ENCODE measurements at places on chromosomes 11 and 22.
A peak's percentile ranks its signal among the peaks of the same experiment; 100 is the strongest.

GRCh38 chr22:45127866-45128265 lies 35.9 kb upstream of the NUP50 start:
- DNase-seq = no peak

- no peak for DNase-seq
Observed at GRCh38 chr11:120704256-120704750, 192.8 kb downstream of the GRIK4 start.

DNA sequence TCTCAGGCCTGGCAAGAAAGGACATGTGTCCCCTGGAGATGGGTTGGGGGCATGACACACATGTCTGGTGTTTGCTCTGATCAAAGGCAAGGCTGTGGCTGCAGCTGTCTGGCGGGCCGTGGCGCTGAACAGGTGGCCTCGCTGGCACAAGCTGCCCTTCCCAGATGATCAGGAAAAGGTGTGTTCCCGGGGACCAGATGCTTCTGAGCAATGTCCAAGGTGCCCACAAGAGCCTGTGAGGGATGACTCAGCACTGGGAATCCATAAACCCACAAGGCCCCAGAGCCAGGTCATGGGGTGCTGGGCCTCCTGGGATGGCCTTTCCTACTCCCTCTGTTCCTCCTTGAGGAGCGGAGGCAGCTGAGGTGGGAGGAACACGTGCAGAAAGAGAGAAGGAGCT lies 9.7 kb upstream of the LRP5 start:
- peak; percentile 14 for DNase-seq

DNA sequence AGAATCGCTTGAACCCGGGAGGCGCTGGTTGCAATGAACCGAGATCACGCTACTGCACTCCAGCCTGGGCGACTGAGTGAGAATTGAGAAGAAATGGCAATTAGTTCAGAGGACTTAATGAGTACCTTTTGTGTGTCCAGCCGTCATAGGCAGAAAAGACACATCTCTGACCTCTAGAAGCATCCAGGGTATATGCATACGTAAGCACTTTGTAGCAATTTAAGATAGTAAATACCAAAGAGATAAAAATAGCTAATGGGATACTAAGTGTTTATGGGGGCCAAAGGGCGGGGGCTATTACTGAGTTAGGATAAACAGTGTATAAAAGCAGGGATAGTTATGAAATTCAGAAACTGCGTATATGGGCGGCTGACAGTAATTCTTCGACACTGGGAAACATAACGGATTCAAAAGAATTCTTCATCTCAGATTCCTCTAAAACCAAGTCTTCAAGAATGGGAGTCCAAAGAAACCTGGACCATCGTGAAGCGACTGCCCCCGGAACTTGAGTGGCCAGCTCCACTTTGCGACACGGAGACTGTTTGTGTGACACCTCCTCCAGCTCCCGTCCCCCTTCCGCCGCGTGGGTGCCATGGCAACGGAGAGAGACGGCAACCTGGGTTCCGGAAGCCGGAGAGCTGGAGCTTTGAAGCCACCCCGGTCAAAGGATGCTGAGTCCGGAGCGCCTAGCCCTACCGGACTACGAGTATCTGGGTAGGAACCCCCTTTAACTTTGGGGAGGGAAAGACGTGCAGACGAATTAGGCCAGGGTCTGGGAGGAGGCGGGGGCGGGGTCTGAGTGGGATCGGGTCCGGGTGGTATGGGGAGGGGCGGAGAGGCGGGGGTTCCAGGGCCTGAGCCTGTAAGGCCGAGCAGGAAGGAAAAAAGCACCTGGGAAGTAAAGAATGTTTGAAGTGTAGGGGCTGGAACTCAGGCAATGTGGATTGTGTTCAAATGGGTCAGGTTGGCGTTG lies at the start of gene CSTPP1:
Gene CSTPP1 (plus strand): TSS at position 624 of the 973 bp plus-strand sequence. CDS start 45 bp downstream, at position 669.
- DNase-seq = peak; percentile 93

- no peak for DNase-seq
Observed at GRCh38 chr11:62958547-62959421, 26.0 kb downstream of the SLC22A6 start.

DNA sequence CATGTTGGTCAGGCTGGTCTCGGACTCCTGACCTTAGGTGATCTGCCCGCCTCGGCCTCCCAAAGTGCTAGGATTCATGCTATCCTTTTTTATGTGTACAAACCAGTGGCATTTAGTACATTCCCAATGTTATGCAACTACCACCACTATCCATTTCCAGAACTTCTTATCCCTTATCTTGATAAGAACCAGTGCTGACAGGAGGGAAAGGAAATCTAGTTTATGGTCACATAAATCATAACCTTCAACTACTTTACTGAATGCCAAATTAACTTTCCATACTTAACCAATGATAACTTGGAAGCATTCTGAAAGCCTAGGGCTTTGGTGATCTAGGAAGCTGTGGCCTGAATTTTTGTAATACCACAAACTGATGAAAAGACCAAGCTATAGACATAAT lies 170.4 kb downstream of the SWAP70 start:
- no peak for DNase-seq

- DNase-seq = no peak
Observed at GRCh38 chr11:65426839-65427690, 4.5 kb downstream of the NEAT1 start.

DNA sequence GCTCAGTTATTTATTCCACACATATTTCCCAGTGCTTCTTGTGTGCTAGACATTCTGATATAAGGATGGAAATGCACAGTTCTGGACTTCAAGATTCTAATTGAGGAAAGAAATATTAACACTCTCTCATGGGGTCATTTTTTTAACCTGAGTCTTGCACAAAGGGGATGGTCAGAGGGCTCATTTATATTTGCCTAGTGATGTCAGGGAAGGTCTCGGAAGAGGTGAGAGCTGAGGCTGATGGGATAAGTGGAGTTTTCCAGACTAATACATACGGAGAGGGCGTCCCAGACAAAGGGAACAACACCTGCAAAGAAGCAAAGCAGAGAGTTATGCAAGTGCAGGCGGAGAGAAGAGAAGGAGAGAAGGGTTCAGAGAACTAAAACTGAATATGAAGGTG lies 1304.6 kb upstream of the TENM4 start:
- no peak for DNase-seq

- DNase-seq = no peak
Observed at GRCh38 chr22:23889620-23890019, 4.6 kb upstream of the MIF start.

GRCh38 chr11:19597876-19598275 lies 114.8 kb upstream of the NAV2 start:
- no peak for DNase-seq

DNA sequence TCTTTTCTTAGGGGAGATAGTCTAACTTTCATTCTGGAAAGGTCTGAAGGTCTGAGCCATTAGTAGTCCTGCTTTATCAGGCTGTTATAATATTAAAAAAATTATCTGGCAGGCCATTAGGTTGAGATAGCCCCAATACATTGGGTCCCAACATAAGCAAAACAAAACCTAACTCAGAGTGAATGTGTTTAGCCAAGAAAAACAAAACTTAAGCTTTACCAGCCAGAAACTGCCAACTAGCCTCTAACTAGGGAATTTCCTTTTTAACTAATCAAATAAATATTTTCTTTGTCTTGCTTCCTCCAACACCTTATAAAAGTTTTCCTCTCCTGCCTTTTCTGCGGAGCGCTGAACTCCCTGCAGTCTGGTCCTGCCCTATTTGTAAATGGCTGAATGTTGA lies 1137.7 kb upstream of the CNTN5 start:
- no peak for DNase-seq

GRCh38 chr11:10494636-10495463 lies 39.8 kb downstream of the AMPD3 start:
- no peak for DNase-seq

GRCh38 chr11:73520353-73521061 lies 77.4 kb downstream of the FAM168A start:
- DNase-seq = no peak

- no peak for DNase-seq
Observed at GRCh38 chr22:37965940-37966664, 12.6 kb downstream of the POLR2F start.

DNA sequence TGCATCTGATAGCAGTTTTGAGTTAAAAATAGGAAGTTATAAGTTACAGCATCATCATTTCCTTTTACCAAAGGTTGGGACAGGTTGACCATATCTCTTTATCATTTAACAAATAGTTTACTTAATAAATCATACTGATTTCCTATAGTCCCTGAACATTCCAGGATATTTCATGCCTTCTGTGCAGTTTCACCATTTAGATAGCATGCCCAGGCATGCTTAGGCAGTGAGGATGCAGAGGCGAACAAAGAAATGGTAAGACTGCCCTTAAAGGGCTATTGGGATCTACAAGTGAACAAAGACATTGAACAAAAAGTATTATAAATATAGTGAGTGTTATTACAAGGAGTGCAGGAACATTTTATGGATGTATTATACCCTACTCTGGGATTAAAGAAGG lies 96.4 kb downstream of the PRMT3 start:
- DNase-seq = no peak

DNA sequence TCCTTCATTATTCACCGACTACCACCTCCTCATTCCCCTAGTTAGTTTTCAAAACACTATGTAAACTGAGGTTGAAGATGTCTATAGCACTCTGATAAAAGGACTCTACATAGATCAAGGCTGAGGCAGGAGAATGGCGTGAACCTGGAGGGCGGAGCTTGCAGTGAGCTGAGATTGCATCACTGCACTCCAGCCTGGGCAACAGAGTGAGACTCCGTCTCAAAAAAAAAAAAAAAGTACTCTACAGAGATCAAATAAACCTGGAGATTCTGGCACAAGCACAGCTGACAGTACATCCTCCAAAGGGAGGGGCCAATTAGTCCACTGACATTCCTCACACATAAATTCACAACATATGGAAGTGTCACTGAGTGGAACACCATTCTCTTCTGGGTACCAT lies 31.0 kb downstream of the TSG101 start:
- DNase-seq = no peak

DNA sequence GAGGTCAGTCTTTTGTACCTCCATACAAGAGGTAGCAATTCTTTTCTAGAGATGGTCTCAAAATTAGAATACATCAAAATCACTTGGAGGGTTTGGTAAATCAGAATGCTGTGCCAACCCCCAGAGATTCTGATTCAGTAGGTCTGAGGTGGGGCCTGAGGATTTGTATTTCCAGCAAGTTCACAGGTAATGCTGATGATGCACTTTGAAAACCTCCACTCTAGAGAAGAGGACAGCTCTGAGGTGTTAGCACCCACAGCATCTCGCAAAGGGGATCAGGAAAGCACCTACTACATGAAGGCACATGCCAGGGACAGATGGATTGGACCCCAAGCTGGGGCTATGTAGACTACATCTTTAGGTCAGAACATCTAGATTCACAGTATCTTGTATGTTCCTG lies 7.2 kb downstream of the KCTD14 start:
- DNase-seq = no peak

DNA sequence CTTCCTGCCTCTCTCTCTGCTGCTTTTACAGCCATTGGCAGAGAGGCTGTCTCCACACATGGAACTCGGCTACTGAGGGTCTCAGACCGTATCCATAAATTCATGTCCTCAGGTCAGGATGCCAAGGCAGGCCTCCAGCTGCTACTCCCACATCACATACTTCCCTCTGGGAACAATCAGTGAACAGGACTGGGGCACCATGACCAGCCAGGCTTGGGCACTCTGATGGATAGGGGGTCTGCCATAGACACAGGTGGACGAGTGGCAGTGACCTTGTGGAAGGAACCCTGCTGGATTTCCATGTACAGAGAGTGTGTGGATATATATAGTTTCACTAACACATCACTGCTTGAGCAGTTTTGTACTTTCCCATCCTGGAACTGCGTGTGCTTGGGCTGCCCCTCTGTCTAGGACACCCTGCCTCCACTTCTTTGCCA lies 97.7 kb upstream of the PARVA start:
- DNase-seq = no peak

DNA sequence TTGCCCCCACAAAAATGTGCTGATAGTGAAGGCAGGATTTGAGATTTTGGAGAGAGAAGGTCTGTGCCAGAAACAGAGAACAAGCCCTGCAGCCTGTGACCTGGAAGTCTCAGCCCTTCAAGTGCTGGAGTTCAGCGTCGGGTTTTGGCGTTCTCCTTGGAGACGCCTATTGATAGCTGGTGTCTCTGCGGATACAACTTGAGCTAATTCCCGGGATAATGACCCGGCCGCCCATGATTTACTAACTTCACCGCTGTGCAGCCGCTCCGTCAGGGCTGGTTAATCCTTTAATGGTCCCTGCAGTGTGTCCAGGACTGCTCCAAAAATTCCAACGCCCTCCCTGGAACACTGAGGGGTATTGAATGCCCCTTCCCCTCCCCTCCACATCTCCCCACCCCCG lies 76.6 kb downstream of the WT1 start:
- DNase-seq = no peak

- DNase-seq = no peak
Observed at GRCh38 chr22:24728790-24729637, 45.5 kb downstream of the PIWIL3 start.

DNA sequence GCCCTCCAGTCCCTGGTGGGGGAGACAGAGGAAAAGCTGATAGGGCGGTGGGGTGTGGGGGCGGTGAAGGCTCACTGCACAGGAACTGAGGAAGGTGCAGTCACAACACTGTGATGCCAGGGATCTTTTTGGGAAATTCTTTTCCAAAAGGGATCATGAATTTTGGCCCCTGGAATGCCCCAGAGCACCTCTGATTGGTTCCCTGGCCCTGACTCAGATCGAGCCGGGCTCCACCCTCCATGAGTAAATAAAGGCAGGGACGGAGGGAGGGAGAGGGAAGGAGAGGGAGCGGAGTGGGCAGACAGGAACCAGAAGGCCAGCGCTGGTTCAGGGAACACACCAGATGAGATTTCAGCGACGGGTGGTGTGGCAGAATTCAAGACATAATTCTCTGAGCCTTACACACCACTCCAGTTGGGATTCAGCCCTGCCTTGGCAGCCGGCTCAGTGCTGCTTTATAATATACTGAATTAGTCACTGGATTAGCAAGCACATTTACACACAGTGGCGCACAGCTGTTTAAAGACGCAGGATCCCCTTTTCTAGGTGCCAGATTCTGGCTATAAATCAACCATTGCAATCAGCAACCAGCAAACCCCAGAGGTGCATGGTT lies 80.3 kb downstream of the ETS1 start:
- peak; percentile 74 for DNase-seq

DNA sequence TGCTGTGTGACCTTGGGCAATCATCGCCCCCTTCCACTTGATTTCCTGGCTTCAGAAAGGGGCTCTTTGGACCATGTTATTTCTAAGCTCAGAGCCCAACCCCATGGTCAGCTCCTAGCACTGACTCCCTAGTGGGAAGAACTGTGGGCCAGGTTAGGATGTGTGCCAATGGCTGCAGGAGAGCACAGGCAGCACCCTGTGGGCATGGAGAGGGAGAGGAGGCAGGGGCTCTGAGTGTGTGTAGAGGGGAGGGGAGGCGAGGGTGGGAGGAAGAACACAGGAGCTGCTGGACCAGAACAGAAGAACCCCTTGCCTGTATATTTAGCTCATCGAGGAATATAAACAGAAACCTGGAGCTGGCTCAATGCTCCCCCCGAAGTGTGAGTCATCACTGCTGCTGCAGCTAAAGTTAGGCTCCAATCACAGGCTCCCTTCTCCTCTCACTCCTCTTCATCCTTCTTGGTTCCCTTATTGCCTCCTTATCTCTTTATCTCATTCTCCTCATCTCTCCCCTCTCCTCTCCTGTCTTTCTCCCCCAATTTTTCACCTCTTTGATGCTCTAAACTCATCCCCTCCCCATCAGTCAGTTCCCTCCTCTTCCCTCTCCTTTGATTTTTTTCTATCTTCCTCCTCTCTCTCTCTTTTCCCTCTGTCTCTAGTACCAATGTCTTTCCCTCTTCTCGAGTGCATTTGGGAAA lies 14.5 kb upstream of the RPS19BP1 start:
- no peak for DNase-seq
